Posterior cingulate gyrus (tissue), 11 donors: ENCODE measurements at places on chromosomes 7 and 10.

DNA sequence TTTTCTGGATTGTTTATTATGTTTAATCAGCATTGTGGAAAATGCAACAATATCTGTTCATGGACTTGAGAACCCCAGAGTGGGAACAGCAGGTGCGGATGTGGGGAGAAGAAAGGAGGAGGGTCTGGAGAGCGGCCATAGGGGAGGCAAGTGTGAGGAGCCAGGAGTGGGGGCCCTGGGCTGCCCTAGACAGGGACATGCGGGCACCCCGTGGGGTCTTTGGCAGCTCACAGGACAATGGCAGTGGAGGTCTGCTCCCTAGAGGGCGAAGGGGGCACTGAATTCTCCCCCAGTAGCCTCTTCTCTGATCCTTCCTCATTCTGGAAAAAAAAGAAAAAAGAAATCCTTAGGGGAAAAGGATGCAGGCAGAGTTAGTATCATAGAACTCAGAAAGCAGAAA, 8.9 kb downstream of the TMEM176B start:
- DNase-seq: no peak

DNA sequence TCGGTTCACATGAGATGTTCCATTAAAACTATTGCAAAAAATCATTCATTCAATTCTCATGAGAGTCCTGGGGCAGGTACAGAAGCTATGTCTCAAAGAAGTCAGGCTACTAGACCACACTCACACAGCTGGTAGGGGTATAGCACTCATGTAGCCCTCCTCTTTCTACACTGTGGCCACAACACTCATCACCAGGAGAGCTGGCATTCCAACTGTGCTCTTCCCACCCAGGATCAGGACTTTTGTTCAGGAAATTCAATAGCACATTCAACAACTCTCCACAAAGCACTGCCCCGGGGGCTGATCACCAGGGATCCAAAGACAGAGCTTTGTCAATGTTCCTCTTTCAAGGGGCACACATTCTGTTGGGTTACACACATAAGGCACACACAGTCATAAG, 31.0 kb upstream of the C10orf90 start:
- no peak for DNase-seq

DNA sequence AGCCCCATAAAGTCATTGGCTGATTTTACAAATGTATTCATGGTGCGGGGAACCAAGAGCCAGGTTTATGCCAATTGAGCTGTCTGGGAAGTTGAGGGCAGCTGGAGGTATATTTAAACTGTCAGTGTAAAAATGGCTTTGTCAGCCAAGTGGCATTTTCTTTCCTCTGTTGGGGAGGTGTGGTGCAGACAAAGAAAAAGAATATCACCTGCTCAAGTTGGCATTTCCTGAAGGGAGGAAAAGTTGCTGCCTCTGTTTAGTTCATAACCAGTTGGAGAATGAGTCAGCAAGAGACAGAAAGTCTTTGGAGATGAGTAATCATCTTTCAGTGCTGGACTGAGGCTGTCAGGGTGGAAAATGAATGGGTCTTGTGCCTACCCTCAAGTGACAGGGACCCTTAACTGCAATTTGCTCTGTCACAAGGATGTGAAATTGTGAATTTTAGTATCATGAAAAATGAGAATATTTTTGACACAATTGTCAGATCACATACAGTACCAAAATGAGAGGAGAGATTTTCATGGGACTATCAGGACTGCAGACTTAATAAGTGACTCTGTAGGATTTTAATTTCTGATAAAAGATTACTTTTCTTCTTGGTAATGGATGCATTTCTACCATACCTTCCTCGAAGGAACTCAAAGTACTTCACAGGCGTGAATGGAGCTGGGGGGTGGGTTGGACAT, 137.3 kb downstream of the ANLN start:
- DNase-seq: no peak

DNA sequence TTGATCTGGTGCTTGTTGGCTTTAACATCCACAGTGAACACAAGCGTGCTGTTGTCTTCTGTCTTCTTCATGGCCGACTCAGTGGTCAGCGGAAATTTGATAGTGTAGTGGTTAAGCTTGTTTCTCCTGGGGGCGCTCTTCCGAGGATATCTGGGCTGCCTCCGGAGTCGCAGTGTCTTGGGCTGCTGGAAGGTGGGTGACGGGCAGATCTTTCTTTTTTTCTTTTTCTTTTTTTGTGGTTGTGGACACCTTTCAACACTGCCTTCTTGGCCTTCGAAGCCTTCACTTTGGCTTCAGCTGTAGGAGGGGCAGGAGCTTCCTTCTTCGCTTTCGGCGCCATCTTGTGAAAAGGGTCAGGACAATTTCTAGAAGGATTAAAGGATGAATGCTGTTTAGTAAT, 23.8 kb upstream of the RPA3 start:
- DNase-seq: no peak

DNA sequence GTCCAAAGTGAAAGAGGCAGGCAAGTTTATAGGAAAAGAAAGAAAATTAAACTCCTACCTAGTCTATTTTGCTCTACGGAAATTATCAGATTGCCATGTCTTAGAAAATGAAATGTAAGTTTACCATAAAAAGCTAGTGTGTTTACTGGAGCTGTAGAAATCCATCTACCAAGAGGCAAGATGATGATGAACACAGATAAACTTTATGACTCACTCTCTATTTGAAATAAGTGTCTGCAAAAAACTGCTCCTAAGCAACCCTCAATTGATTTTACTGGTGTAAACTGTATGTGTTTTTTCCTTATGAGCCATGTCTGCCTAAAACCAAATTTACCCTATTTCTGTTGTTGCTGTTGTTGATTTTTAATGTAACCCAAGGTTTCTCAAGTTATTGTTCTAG, 73.8 kb upstream of the TMEM106B start:
- DNase-seq: no peak

DNA sequence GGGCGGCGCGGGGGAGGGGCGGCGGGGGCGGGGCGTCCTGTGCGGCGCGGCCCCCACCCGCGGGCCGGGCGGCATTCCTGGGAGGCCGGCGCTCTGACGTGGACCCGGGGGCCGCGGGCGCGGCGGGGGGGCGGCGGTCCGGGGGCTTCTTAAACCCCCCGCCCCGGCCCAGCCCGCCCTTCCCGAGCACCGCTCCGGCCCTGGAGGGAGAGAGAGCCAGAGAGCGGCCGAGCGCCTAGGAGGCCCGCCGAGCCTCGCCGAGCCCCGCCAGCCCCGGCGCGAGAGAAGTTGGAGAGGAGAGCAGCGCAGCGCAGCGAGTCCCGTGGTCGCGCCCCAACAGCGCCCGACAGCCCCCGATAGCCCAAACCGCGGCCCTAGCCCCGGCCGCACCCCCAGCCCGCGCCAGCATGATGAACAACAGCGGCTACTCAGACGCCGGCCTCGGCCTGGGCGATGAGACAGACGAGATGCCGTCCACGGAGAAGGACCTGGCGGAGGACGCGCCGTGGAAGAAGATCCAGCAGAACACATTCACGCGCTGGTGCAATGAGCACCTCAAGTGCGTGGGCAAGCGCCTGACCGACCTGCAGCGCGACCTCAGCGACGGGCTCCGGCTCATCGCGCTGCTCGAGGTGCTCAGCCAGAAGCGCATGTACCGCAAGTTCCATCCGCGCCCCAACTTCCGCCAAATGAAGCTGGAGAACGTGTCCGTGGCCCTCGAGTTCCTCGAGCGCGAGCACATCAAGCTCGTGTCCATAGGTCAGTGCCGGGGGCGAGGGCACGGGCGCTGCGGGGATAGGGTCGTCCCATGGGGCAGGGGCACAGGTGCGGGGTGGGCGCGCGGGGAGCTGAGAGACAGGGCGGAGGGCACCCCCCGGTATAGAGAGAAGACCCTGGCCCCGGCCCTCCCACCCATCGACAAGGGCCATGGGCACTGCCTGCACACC, at the start of gene FLNC:
Gene FLNC, plus strand, starts transcription at position 176 of the 947 bp plus-strand sequence. Its CDS starts 232 bp downstream, at position 408.
- no peak for DNase-seq

DNA sequence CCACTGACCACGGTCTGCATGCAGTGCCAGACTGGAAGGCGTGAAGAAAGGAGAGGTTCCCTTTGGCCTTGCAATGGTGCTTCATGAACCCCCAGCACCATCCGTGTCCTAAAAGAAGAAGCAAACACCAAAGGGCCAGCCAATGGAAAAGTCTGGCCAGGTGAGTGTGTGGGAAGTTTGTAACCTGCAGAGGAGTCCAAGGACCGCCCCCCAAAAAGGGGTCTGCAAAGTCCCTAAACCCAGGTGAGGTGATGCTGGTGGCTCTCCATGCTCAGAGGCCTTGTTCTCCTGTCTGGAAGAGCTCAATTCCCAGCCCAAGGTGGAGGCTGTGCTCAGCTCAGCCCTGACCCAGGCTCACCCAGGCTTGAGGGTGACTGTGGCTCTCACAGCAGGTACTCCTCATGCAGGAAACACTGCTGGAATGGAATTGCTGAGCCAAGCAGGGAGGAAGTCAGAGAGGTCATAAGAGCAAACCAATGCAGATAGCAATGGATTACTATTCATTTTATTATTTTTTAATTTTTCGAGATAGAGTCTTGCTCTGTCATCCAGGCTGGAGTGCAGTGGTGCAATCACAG, 52.4 kb upstream of the NANOS1 start:
- DNase-seq: no peak

- DNase-seq: no peak
Measured at GRCh38 chr7:44541028-44541869, at the start of gene NPC1L1. Gene NPC1L1 (minus strand): TSS chr7:44541330. CDS start chr7:44541259, 71 bp downstream.

- DNase-seq: peak; percentile 27
Measured at GRCh38 chr10:114767101-114767985, 54.2 kb upstream of the FHIP2A start.

- no peak for DNase-seq
Measured at GRCh38 chr10:69854511-69855345, 53.0 kb downstream of the COL13A1 start.

GRCh38 chr7:620056-620455, 100.4 kb upstream of the PDGFA start:
- DNase-seq: peak; percentile 2

GRCh38 chr7:48067475-48067874, 21.6 kb upstream of the UPP1 start:
- no peak for DNase-seq

DNA sequence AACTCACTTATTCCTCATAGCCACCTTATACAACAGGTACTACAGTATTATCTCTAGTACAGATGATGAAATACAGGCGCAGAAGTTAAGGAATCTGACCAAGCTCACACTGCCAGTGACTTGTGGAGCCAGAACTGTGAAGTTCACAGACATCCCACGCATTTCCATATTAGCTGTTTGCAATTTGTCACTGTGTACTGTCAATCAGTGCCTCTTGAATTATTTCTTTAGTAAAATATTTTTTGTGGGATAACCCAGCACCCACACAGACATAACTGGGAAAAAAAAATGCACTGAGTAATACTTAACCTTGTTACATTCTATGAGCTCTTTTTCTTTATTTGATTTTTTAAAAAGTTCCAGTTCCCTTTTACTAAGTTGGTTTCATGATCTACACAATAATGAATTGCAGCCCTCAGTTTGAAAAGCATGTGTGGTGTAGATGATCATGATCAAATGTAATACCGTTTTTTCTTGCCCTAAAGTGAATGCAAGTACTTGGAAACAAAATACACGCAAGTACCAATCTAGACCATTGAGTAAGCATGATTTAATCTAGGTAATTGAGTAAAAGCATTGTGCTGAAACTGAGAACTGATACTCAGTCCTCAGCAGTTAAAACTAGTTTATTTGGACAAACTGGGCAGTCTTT, 14.1 kb downstream of the CUL1 start:
- no peak for DNase-seq

DNA sequence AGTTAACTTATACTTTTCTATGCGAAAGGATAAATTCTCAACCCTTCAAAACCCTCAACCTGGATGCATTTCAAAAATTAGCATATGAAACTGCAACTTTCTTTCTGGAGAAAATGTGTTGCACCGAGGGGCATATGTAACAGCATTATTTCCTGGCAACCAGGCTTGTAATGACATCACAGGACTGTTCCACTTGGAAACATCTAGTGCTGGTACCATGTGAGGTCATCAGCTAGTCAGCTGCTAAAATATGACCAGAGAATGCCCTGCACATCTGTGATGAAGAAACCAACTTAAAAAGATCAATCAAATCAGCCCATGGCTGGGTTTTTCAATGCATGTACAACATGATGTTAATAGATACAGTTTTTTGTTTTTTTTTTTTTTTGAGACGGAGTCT, 40.0 kb downstream of the FGFR2 start:
- no peak for DNase-seq

DNA sequence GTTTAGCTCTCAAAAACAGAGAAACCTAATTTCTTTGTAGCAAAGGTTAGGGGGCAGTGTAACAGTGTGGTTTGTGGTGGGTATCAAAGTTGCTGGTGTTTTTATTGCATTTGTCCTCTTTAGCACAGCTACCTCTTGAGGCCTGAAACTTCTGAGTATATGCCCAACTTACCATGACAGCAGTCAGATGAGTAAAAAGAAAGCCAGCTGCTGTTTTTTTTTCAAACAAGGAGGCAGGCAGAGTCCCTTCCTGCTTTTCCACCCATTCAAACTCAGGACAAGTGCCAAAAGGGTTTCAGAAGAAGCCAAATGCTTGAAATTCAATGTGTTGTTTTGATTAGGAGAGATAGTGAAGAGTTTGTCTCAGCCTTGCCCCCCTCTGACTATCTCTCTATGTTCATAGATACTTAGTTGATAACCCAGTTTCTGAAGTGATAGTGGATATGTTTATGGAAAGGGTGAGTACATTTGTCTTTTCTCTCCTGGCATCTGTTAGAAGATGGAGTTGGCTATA, 23.1 kb downstream of the GBF1 start:
- DNase-seq: no peak

- no peak for DNase-seq
Measured at GRCh38 chr7:135161669-135162068, 8.8 kb downstream of the CYREN start.

- no peak for DNase-seq
Measured at GRCh38 chr10:6271663-6272062, 68.9 kb downstream of the PFKFB3 start.

- no peak for DNase-seq
Measured at GRCh38 chr10:3624367-3624766, 160.6 kb downstream of the KLF6 start.

GRCh38 chr10:96321822-96322221, 17.6 kb downstream of the DNTT start:
- DNase-seq: no peak

DNA sequence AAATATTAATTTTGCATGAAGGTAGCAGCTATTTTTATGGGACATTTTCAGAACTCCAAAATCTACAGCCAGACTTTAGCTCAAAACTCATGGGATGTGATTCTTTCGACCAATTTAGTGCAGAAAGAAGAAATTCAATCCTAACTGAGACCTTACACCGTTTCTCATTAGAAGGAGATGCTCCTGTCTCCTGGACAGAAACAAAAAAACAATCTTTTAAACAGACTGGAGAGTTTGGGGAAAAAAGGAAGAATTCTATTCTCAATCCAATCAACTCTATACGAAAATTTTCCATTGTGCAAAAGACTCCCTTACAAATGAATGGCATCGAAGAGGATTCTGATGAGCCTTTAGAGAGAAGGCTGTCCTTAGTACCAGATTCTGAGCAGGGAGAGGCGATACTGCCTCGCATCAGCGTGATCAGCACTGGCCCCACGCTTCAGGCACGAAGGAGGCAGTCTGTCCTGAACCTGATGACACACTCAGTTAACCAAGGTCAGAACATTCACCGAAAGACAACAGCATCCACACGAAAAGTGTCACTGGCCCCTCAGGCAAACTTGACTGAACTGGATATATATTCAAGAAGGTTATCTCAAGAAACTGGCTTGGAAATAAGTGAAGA, 112.3 kb downstream of the CFTR start:
- DNase-seq: no peak

GRCh38 chr7:84677117-84677732, 482.6 kb upstream of the SEMA3A start:
- DNase-seq: no peak

- no peak for DNase-seq
Measured at GRCh38 chr7:119931230-119931824, 341.6 kb upstream of the KCND2 start.

- DNase-seq: no peak
Measured at GRCh38 chr10:110553905-110554304, 13.6 kb upstream of the SMC3 start.
